ENCODE measurements at places on chromosomes 7 and 10. TPM values are rescaled to one million over a fixed set of nuclear protein-coding genes. Genes with fewer than 3 reads are reported as not detected.

ZNF316 gene
- total RNA-seq: 10.4 TPM

SH2D4B gene
- 0.06 TPM for total RNA-seq

TMEM130 gene
- total RNA-seq: 3.3 TPM

CNPY1 gene
- 1.7 TPM for total RNA-seq

POR gene
- 41.3 TPM for total RNA-seq

DOCK1 gene
- total RNA-seq: 16.4 TPM

VGF gene
- total RNA-seq: 10.3 TPM

RELN gene
- 2.4 TPM for total RNA-seq

CHAT gene
- total RNA-seq: not detected

DYDC1 gene
- not detected for total RNA-seq

OR6B1 gene
- total RNA-seq: not detected

TUBAL3 gene
- total RNA-seq: 0.23 TPM

PARP12 gene
- total RNA-seq: 34.8 TPM

SLC13A1 gene
- not detected for total RNA-seq

NPC1L1 gene
- not detected for total RNA-seq

MRLN gene
- total RNA-seq: not detected

FAM25C gene
- not detected for total RNA-seq

DLG5 gene
- 8.6 TPM for total RNA-seq

JAZF1 gene
- total RNA-seq: 6.9 TPM

COL17A1 gene
- 0.23 TPM for total RNA-seq

ACTR3C gene
- 0.06 TPM for total RNA-seq

KLF14 gene
- 0.86 TPM for total RNA-seq

KEL gene
- 0.36 TPM for total RNA-seq

ICA1 gene
- 15.1 TPM for total RNA-seq

HOXA1 gene
- 5.5 TPM for total RNA-seq

SHTN1 gene
- total RNA-seq: 4.0 TPM

SDK1 gene
- total RNA-seq: 4.2 TPM

TRPV5 gene
- not detected for total RNA-seq

NKX6-2 gene
- total RNA-seq: not detected

SFMBT2 gene
- total RNA-seq: 4.3 TPM

SFRP4 gene
- 0.77 TPM for total RNA-seq

NUTM2E gene
- under 0.01 TPM for total RNA-seq

PHKG1 gene
- 1.5 TPM for total RNA-seq

CHCHD2 gene
- total RNA-seq: 1,375 TPM

SPDYE11 gene
- total RNA-seq: not detected

DNAJB12 gene
- 20.2 TPM for total RNA-seq

JAKMIP3 gene
- 0.51 TPM for total RNA-seq

ZNF655 gene
- total RNA-seq: 116 TPM

C7orf33 gene
- total RNA-seq: not detected

TMEM229A gene
- not detected for total RNA-seq

AQP1 gene
- 1.0 TPM for total RNA-seq

ZDHHC4 gene
- 49.5 TPM for total RNA-seq

SERPINE1 gene
- 674 TPM for total RNA-seq

IFIT1B gene
- total RNA-seq: not detected
